ENCODE measurements at places on chromosomes 7 and 10.

DNA sequence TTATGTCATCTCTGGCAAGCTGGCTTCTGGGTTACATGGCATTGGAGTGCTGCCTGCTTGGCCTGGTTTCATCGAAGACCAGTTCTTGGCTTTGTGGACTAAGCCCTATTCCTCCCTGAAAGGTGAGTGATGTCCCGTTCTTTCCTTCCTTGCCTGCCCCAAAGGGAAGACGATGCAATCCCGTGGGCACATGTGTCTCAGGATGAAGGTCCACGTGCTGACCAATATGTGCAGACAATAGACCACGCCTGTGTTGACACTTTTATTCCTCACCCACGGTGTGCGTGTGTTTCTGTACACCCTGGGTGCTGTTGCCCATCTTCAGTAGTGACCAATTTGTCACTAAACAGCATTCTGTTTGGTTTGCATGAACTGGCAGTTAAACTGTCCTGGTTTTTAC, 28.6 kb upstream of the SHH start:
- DNase-seq: no peak

DNA sequence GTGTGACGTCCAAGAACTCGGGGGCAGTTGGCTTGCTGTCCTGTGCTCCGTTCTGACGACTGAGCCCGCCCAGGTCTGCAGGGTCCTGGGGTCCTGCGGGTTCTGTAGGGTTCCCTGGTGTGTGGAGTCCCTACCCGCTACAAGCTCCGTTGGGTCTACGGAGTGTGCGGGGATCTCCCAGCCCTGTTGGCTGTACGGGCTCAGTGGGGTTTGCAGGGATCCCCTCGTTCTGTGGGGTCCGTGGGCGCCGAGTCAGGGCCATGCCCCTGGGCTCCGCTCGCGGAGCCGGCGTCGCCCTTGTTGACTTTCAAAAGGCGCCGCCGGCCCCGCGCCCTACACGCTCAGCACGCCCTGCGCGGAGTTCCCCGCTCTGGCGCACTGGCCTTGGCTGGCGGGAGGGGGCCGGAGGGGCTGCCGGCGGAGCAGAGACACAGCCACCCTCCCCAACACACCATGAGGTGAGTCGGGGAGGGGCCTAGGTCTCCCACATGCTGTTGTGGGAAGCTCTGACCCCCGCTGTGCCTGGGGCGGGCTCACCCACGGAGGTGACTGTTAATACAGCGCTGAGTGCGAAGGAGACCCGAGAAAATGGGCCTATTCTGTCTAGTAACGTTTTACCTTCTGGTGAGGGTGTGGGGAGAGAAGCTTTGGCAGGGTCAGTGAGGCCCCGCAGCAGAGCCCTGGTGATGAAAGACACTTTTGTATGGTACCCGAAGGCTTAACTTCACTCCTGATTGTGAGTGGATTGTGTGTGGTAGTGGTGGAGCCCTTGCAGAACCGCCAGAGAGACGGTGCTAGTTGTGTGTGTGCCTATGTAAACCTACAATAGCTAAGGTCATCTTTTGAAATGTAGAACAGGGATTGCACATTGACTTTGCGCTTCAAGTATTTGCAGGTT, 8.1 kb downstream of the TASOR2 start:
- DNase-seq: peak; percentile 71

DNA sequence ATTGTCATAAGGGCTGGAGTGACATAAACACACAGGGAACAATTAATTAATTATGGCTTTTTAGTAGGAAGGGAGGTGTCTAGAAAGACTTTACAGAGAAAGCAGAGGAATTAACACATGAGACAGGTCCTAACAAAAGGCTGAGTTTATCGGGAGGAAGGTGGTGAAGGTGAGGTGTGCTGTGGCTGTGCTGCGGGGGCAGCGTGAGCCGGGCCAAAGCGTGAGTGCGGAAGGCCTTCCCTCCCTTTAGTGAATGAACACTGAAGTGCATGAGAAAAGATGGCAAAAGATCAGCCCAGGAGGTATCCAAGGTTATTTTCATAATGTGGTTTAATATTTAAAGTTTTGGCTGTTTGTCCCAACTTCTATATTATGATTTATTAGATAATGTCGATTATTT, 243.4 kb upstream of the PLXNA4 start:
- no peak for DNase-seq

DNA sequence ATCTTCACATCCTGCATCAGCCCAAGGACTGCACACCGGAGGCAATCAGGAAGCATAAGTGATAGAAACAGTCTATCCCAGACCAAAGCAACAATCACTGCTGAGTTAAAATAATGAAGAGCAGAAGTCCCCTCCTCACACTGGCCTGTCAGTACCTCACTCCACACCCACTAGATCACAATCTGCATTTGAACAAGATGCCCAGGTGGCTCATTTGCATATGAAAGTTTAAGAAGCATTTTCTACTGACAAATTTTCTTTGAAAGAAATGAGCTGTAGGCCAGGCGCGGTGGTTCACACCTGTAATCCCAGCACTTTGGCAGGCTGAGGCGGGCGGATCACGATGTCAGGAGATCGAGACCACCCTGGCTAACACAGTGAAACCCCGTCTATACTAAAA, 77.4 kb downstream of the CUL2 start:
- DNase-seq: no peak

- no peak for DNase-seq
These were observed 134.7 kb downstream of the EMX2 start for GRCh38 chr10:117677239-117677638.

DNA sequence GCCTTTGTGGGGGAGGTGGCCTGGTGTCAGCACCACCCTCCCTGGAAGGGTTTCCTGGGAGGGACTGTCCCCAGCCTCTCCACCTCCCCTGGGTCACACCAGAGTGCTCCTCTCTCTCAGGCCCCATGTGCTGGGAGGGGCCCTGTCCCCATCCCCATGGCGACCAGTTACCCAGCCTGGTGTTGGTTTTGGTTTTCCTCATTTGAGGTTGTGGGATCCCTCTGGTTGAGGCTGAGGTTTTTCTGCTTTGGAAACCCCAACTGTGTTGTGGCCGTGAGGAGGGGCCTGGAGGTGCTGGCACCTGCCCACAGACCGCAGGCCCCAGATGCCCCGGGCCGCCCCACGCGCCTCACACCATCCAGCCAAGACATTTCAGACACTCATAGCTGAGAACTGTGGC, 106.3 kb downstream of the GRK5 start:
- peak; percentile 79 for DNase-seq

DNA sequence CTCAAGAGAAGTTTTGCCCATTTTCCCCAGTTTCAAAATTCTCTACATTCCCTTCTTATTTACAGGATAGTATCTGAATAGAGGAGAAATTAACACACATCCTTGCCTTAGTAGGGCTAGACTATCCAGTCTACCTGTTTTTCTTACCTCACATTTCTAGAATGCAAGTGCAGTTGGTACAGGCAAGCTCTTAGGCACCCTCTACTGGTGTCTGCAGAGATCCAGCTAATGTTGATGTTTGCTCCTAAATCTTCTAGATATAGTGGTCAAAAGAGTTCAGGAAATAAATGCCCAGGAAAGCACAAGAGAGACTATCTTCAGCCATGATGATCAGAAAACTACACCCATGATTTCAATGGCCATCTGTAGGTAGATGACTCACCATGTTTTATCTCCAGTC, 205.3 kb downstream of the HTR7 start:
- DNase-seq: no peak

DNA sequence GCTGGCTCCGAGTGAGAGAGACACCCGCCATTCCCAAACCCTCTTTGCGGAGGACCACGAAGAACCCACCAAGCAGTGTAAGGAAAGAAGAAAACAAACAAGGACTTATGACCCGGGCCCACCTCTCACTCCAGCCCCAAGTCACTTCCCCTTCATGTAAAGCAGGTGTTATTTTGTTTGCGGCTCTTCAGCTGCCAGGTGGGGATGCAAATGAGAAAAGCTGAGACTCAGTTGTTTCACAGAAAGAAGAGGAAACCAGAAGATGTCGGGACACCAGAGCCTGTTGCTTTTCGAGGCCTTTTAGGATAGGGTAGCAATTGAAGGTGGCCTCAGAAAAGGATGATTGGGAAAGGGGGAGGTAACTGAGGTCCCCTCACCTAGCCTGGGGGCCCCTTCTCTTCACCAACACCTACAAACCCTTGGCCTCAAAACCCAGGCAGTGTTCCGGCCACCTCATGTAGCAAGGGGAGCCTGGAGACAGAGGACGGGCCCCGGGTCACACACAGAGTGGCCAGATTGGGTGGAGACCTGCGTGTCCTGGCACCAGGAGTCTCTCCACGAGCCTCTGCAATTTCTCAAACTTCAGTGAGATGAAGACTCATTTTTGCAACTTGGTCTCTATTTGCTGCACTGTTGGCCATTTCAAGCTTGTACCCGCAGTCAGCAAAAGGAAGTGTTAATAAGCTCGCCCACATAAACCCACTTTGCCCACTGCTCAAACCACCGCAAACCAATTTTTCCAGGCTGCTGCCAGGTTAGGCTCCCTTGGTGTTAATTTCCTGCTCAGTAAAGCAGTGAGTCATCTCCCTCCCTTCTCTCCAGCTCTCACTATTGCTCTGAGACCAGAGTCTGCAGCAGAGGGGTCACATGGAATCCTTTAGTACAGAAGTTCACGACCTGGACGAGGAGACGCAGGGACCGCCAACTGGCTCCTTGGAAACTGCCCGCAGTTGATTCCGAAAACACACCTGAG, 45.5 kb downstream of the AOC1 start:
- DNase-seq: no peak

- peak; percentile 64 for DNase-seq
These were observed 8.3 kb downstream of the PCBD1 start for GRCh38 chr10:70880077-70880534.

- DNase-seq: no peak
These were observed 82.9 kb downstream of the FAM13C start for GRCh38 chr10:59279476-59279875.

DNA sequence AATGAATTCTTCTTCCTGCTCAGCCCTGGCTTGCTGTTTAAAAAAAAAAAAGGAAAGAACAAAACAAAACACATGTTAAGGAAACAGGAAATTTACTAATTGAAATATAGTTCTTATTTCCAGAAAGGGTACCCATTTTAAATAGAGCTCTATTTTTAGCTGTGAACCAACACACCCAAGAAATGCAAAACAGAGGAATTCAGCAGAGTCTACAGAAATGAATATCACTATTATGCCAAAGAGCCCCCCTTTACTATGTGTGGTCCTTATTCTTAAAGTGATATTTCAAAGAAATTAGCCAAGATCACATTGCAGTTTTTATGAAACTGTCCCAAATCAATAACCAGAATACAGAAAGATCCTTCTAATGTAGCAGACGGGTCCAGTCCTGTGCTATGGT, 53.7 kb downstream of the CCDC6 start:
- DNase-seq: no peak

DNA sequence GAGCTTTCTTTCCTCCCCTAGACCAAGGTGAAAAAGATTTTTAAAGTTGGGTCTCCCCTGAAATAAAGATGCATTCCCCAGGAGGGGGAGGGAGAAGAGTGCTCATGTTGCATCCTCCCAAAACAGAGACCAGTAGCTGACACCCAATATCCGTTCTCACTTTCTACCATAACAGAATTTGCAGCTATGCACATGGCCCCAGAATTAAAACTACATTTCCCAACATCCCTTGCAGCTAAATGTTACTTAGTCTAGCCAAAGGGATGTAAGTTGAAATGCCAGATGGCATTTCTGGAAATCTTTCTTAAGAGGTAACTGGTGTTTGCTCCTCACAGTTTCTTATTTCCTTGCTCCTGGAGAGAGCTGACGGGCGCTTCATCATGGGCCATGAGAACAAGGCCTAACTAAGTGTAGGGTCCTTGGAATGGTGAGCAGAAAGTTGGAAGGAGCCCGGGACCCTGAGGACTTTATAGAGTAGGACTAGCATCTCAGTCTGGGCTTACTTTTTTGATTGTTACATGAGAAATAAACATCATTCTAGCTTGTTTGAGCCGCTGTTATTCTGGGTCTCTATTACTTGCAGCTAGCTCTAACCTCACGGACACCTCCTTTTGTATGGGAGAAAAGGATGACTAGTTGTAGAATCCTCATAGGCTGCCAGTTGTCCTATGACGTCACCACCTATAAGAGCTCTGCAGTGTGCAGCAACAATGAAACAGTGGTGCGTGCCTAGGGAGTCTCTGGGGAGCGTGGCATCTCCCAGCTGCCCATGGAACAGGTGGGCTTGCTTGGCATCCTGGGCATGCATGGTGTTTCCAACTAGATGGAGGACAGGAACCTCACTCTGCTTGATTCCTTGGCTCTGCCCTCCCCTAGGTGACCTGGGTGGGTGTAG, 46.1 kb upstream of the EXOC6 start:
- DNase-seq: no peak

GRCh38 chr10:21927631-21928353, 75.7 kb downstream of the DNAJC1 start:
- no peak for DNase-seq

- no peak for DNase-seq
These were observed 82.9 kb downstream of the DNAJC1 start for GRCh38 chr10:21920633-21921032.

DNA sequence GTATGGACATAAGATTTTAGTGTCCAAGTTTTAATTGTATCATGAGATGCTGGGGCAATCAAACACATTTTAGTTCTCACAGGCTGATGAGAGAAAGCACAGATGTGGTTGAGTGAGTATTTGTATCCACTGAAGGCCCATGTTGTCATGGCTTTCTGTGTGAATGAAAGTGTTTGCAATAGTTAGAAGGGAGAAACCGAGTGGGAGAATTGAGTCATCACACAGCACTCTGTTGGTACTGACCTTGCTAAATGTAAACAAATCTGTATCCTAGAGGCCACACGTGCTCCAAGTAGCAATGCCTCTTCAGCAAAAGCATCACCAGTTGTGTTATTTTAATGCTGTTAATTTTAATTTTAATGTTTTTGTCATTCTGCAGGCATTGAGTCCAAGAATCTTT, 121.2 kb downstream of the EMX2 start:
- DNase-seq: no peak

- no peak for DNase-seq
These were observed 76.2 kb upstream of the TMEM168 start for GRCh38 chr7:112866424-112866823.

DNA sequence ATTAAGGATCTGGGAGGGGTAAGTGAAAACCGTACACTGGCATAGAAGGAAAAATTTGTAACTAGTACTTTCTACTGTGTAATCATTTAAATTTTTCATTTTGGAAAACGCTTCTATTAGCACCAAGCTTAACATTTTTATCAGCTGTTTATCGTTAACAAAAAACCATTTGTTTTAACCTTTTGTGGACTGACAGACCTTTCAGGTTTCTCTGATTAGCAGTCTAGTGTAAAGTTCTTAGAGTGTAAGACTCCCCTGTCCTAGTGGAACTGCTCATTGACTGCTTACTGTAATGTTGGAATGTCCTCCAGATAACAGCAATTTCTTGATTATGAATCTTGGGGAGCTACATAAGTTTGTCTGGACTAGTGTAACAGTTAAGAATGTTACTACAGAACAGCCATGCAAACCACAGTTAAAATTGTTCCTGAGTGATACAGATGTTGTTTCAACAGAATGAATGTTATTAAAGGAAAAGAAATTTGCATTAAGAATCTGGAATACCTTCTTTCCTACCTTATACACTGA, 2.0 kb downstream of the DBF4 start:
- no peak for DNase-seq

GRCh38 chr10:49272251-49273081, 26.5 kb upstream of the C10orf71 start:
- DNase-seq: no peak

GRCh38 chr7:130912082-130912861, 178.3 kb upstream of the KLF14 start:
- DNase-seq: no peak

Measured in CD8-positive, alpha-beta T cell (primary cell).